ENCODE measurements at places on chromosomes 3 and 15.

DNA sequence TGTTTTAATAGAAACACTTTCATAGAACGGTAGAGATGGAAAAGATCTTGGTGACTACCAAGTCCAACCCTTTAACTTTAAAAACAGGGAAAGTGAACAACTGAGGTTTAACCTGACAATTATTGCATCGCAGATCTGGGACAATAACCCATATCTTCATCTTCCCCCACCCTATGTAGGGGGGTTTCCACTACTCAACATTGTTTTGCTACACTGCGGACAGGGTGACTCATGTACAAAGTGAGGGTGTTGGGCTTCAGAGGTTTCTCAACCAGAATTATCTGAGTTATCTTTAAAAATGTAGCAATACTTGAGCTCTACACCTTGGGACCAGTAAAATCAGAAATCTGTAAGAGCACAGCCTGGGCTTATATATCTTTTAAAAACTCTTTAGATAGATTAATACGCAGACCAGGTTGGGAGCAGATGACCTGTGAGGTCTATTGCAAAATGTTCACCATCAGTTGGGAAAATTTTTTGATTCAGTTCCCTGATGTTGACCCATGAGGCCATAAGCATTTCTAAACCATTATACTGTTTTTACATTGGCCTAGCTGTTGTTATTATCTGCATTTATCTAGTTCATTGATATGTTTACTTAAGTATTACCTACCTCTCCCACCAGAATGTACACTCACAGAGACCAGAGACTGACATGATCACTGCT lies 103.6 kb upstream of the ICE2 start:
- DNase-seq, result no peak

DNA sequence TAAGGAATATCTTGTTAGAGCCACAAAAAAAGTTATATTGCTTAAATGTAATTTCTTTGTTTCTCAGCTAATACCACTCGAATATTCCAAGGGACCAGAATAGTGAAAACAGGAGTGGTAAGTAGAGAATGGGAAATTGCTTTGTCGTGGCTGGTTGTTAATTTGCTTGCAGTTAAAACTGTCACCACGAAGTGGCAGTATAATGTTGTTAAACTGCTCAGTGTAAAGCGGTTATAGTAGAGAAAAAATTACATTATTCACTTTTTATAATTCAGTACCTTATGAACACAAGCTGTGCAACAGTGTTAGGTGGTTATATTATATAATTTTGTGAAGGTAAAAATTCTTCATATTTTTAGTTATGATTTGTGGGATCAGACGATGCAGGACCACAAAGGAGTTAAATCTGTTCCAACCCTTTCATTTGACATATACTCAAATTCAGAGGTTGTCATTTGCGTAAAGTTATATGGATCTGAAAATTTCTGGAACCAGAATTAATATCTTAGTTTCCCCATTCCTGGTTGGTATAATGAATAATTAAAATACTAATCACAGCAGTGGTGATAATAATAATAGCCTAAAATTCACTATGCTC lies 171.8 kb downstream of the FEZF2 start:
- DNase-seq, result no peak

GRCh38 chr3:42134867-42135464 lies 43.8 kb downstream of the TRAK1 start:
- no peak for DNase-seq

GRCh38 chr3:140695361-140696061 lies 17.6 kb downstream of the TRIM42 start:
- no peak for DNase-seq

DNA sequence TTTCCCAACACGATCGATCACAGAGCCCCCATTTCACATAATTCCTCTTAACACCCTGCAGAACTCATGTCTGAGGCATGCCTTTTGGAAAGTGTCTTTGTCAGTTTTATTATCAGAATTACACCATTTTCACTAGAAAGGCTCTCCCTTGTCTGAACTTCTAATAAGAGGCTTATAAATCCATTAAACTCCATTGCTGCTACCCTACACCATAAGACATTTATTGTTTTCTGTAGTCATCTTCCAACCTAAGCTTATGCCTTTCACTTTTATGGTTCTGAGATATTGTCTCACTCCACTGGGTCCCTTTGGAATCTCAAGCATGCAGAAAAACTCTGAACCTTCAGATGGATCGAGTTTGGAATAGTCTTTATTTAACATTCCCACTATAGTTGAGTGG lies 50.2 kb upstream of the TPM1 start:
- no peak for DNase-seq

DNA sequence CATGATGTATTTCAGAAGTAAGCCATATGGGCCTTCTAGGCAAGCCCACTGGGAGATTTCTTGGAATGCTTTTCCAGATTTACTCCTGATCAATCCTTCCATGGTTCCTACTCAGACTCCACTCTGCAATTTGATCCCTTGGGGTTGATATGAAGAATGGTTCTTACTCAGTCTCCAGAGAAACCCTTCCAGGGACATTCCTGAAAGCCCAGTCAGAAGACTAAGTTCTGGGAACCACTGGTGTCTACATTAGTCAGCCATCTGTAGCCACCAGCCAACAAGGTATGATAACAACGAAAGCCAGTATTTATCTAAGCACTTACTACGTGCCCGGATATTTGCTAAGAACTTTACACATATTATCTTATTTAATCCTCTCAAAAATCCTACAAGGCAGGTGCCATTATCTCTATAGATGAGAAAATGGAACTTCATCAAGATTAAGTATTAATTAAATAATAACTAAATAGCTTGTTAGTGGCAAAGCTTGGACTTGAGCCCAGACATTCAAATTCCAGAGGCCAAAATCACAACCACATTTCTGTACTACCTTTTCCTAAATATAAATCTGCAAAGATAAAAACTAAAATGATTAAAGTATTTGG lies 32.7 kb downstream of the ZNF385D start:
- no peak for DNase-seq

GRCh38 chr3:152480282-152480953 lies 211.7 kb downstream of the MBNL1 start:
- DNase-seq, result no peak

DNA sequence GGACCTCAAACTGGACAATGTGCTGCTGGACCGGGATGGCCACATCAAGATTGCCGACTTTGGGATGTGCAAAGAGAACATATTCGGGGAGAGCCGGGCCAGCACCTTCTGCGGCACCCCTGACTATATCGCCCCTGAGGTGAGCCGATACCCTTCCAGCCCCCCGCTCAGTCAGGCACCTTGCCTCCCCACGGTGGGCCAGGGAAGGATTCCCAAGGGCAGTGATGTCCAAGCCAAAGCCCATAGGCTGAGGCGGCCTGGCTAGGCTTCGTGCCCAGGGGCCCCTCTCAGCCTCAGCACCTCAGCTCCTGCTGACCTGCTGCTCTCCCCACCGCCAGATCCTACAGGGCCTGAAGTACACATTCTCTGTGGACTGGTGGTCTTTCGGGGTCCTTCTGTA lies 27.7 kb downstream of the PRKCD start:
- no peak for DNase-seq

DNA sequence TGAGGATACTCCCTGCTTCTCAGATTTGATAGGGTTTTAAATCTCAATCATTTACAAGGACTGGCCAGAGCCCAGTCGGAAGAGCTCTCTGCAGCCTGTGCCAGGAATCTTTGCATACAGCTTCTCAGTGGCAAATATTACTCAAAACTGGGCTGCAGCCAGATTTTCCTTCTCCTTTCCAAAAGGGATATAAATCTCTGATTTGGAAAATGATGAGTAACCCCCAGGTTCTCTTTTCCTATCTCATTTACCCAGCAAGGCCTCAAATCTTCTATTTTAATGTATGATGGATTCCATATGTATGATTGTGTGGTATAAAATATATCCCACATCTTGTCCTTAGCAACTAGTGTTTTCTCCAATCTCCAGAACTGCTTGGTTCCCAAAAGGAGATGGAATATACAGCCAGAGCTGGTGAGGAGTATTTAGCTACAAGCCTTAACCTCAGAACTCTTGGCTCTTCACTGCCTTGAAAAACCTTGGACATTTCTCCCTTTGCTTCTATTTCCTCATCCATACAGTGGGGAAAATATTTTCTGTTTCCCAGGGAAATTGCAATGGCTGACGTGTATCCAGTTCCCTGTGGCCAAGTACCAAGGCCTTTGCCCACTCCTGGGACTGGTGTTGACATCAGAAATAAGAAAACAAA lies 114.4 kb downstream of the ATG7 start:
- no peak for DNase-seq

GRCh38 chr3:25257026-25257425 lies 171.0 kb upstream of the RARB start:
- DNase-seq, result no peak

DNA sequence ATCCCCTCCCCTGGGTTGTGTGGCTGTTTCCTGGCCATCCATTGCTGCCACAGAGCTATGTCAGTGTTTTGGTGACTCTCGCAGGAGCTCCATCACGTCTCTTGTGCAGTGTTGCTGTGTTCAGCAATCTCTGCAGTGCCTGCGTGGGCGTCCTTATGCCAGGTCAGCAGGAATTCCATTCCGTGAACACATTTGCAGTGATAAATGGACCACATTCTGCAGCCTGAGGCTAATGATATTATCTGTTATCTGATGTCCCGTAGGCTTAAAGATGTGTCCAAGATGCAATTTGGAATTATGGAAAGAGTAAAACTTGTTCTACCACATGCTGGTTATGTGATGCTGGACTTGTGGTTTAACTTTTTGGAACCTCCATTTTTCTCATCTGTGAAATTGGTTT lies 25.5 kb upstream of the COL6A6 start:
- no peak for DNase-seq

GRCh38 chr15:58295637-58296215 lies 136.1 kb upstream of the LIPC start:
- DNase-seq, result no peak

GRCh38 chr15:70033529-70034140 lies 64.1 kb downstream of the TLE3 start:
- DNase-seq, result no peak

DNA sequence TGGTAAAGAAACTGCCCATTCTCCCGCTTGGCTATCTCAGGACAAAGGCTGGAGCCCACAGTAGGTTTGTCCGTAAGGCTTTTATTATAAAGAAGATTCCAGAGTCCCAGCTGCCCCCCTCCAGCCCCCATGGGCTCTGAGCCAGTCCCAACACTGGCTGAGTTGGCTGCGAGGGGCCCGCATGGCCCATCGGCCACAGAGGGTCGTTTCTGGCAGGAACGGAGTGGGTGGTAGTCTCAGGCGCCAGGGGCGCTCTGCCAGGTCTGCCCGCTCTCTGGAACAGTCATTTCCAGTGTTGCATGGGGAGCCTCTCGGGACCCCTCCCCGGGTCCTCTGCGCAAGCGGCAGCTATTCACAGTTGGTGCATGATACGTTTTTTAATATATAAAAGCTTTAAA lies 12.2 kb downstream of the H1-8 start:
- no peak for DNase-seq

DNA sequence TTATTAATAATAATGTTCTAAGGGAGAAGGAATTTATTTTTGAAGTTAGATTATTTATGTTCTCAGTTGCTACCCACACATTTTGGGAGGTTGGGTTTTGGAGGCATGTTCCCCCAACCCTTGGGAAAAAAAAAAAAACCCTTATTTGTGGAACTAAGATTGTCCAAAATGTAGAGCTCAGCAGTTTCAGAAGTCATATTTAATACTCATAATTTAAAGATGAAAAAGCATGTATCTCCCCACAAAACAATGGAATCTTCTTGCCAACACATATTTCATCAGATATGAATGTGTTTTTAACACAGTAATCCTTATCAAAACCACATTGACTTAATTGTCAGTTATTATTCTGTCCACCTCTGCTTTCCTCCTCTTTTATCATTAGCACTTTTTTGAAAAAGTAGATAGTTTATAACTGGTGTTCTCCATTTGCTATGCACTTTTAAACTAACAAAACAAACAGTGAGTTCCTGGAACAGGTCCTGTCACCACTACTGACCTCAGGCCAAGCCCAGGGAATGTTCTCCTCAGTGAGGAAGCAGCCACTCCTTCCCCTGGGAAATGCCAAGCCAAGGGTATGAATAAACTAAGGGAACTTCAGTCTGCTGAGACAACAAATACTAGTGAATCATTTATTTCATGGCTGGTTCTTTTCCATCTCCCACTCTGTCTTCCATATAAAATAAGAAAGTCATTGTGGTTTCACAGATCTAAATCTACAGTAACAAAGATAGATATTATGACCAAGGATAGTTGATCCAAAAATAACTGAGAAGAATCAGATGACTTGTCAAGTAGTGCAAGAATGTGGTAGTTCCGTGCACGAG lies 414.4 kb upstream of the ALCAM start:
- no peak for DNase-seq

DNA sequence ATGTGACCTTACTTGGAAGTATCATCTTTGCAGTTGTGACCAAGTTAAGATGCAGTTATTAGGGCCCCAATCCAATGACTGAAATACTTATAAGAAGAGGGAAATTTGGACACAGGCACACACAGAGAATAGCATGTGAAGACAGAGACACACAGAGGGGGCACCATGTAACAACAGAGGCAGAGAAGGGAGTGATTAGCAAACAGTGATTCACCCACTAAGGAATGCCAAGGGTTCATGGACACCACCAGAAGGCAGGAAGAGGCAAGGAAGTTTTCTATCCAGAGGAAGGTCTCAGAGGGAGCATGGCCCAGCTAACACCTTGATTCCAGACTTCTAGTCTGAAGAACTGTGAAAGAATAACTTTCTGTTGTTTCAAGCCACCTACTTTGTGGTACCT lies 25.0 kb downstream of the SIDT1 start:
- no peak for DNase-seq

DNA sequence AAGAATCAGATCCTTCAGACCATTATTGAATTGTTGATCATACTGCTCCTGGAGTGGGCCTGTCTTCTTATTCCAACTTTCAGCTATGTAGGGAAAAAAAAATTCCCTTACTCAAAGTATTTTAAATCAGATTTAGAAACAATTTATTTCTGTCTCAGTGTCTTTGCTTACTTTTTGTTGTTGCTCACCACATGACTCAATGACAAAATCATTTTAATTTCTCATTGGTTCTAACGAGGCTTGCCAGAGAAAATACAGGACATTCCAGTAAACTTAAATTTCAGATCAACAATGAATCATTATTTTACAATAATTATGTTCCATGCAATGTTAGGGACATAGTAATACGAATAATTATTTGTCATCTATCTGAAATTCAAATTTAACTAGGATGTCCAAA lies 748.5 kb upstream of the CBLB start:
- no peak for DNase-seq

DNA sequence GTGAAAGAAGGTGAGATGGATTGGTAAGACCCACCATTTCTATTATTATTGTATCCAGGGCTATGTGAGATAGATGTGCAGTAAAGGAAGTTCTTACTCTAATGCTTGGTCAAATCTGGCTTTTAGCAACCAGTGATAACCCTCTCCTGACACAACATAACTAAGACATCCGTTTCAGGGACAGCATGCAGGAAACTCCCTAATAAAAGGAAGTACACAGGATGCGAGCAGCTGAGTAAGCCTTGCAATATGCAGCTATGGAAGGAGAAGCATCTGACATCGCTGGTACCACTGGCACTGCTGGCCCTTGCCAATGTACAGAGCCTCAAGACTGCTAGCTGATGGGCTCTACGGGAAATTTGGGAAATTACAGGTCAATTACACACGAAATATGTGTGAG lies 662.3 kb downstream of the NR2F2 start:
- no peak for DNase-seq

Data from caudate nucleus (tissue), 63 donors.